Esophagus muscularis mucosa (tissue), 4 donors: ENCODE measurements at places on chromosomes 7 and 10. TPM values are rescaled to one million over a fixed set of nuclear protein-coding genes. Genes with fewer than 3 reads are reported as not detected.

FIS1 gene
- total RNA-seq: 310 TPM

CCDC136 gene
- 36.5 TPM for total RNA-seq

GRCh38 chr7:92834507-92835260, 1.7 kb downstream of the CDK6 start:
- no peak for DNase-seq
- peaks cover 41% of the 10 kb centered on the region for H3K4me1 ChIP-seq
- no peaks in the 10 kb centered on the region for H3K36me3 ChIP-seq
- H3K27me3 ChIP-seq: no peaks in the 10 kb centered on the region
- peak overlapping the region; percentile 88 for H3K27ac ChIP-seq

- H3K27ac ChIP-seq: peak overlapping the region; percentile 67
- DNase-seq: no peak
Measured at GRCh38 chr10:114540236-114540635, 117.8 kb downstream of the ABLIM1 start.

SSBP1 gene
- 122 TPM for total RNA-seq

A1CF gene
- total RNA-seq: not detected

DNA sequence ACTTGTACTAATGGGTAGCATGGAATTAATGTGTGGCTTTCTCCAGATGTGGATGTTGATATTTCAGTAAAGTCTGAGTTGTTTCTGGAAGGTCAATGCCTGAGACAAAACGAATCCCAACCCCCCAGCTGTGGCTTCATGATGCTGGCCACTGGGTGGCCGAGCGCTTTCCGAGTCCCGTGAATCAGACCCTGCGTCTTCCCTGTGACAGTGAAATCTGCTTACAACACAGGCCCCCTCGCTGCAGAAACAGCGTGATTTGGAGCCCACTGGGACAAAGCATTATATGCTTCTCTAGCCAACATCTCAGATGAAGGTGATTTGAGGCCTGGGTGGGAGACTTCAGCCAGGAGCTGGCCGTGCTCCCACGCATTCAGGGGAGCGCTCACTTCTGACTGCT, 124.7 kb downstream of the WDR37 start:
- peaks cover 21% of the 10 kb centered on the region for H3K27me3 ChIP-seq
- H3K4me3 ChIP-seq: no peak overlapping the region
- H3K4me1 ChIP-seq: no peaks in the 10 kb centered on the region

DNA sequence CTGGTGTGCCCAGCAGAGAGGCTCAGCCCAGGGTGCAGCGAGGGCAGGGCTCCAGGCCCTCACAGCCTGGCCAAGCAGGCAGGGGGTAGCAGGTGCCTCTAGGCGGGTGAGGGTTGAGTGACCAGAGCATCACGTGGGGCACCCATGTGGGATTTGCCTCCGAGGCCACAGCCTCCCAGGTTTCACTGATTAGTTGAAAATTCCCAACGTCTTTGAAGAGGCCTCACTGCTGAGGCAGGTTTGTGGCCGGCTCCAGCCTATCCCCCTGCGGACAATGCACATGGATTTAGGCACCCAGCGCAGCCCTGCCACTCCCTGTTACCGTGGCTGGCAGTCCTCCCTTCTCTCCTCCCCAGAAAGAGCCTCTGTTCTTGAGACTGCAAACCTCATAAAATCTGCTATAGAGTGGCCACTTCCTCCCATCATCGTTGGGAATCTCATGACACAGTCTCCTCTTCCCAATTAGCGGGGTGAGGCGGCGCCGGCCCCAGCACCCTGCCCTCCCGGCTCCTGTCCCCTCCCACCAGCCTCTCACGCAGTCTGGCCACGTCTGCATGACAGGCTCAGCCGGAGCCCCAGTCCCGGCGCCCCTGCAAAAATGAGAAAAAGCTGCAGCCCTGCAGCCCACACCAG, 10.8 kb downstream of the MYL10 start:
- no peaks in the 10 kb centered on the region for H3K36me3 ChIP-seq
- H3K27ac ChIP-seq: no peak overlapping the region
- H3K27me3 ChIP-seq: no peaks in the 10 kb centered on the region
- no peak for DNase-seq
- no peak overlapping the region for H3K4me3 ChIP-seq
- H3K4me1 ChIP-seq: no peaks in the 10 kb centered on the region

DNA sequence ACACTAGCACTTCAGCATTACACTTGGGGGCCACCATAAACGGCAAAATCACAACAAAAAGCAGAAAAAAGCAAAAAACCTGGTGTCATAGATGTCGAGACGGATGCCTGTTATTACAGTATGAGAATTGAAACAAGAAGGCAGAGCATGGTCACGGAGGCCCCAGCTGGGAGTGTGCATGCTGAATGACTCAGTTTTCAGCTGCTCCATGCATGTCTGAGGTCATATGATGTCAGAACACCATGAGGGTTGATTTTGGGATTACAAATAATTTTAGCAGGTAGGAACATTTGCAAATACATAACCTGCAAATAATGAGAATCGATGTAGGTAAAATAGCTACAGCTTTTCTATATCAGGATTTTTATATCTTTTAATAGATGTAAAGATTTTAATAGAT, 19.1 kb downstream of the ZMYND11 start:
- no peak for DNase-seq
- no peaks in the 10 kb centered on the region for H3K4me1 ChIP-seq
- no peak overlapping the region for H3K4me3 ChIP-seq
- no peaks in the 10 kb centered on the region for H3K27me3 ChIP-seq
- H3K27ac ChIP-seq: no peak overlapping the region
- H3K36me3 ChIP-seq: no peaks in the 10 kb centered on the region

- no peaks in the 10 kb centered on the region for H3K4me1 ChIP-seq
- no peaks in the 10 kb centered on the region for H3K36me3 ChIP-seq
- no peaks in the 10 kb centered on the region for H3K27me3 ChIP-seq
Measured at GRCh38 chr10:131787961-131788360, 112.8 kb upstream of the PPP2R2D start.

- H3K4me1 ChIP-seq: no peaks in the 10 kb centered on the region
- H3K27ac ChIP-seq: no peak overlapping the region
- no peak for DNase-seq
- H3K36me3 ChIP-seq: no peaks in the 10 kb centered on the region
Measured at GRCh38 chr10:58465629-58466028, 47.0 kb upstream of the BICC1 start.

GRCh38 chr7:126608339-126608776, 644.4 kb downstream of the GRM8 start:
- no peaks in the 10 kb centered on the region for H3K4me1 ChIP-seq
- H3K27me3 ChIP-seq: no peaks in the 10 kb centered on the region
- H3K4me3 ChIP-seq: no peak overlapping the region
- DNase-seq: no peak
- H3K27ac ChIP-seq: no peak overlapping the region
- H3K36me3 ChIP-seq: no peaks in the 10 kb centered on the region

CFAP69 gene
- 3.0 TPM for total RNA-seq

C10orf95 gene
- not detected for total RNA-seq

SKAP2 gene
- total RNA-seq: 47.1 TPM

GRCh38 chr7:80725181-80725611, 86.8 kb downstream of the CD36 start:
- peak overlapping the region; percentile 69 for H3K27ac ChIP-seq
- no peaks in the 10 kb centered on the region for H3K27me3 ChIP-seq
- no peaks in the 10 kb centered on the region for H3K36me3 ChIP-seq
- peaks cover 53% of the 10 kb centered on the region for H3K4me1 ChIP-seq

TSPAN12 gene
- 6.5 TPM for total RNA-seq

GRCh38 chr10:67667035-67667425, 29.0 kb downstream of the CTNNA3 start:
- peaks cover 40% of the 10 kb centered on the region for H3K4me1 ChIP-seq
- DNase-seq: no peak
- no peaks in the 10 kb centered on the region for H3K27me3 ChIP-seq
- no peak overlapping the region for H3K4me3 ChIP-seq
- no peaks in the 10 kb centered on the region for H3K36me3 ChIP-seq

DNA sequence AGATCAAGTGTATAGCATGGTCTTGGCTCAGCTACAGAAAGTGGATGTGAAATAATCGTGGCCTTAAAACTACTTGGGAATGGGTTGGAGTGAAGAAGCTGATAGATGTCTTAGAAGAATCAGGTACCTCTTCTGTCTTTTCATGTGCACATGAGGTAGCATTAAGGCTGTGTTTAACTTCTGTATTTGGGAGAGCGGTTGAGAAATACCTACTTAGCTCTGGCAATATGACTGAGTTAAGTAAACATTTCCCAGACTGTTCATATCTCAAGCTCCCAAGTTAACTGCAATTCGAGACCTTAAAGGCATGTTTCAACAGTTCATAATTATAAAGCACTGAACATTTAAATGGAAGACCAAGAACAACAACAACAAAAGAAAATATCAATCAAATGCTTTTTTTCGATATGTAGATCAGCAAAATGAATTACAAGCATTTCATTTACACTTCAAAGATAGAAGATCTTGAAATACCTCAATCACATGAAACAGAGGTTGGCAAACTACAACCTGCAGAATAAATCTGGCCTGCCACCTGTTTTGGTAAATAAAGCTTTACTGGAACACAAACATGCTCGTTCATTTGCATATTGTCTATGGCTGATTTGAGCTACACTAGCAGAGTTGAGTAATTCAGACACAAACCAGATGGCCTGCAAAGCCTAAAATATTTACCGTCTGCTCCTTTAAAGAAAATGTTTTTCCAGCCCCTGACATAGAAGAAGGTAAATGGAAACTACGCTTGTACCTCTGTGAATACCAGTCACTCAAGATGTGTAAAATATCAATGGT, 337.1 kb upstream of the GLI3 start:
- no peak for DNase-seq
- H3K4me1 ChIP-seq: peaks cover 53% of the 10 kb centered on the region
- H3K4me3 ChIP-seq: no peak overlapping the region

WDR11 gene
- 44.9 TPM for total RNA-seq

DNA sequence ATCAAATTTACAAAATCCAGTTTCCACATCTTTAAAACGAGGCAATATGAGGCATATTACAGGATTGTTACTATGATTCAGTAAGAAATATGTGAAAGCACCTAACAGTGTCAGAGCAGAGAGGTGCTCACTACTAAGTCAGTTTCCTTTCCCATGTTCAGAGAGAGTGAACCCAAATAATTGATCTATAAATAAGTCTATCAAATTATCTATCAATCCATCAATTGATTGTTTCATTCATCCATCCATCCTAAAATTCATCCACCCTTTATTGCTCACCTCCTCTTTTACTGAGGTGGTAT, 340.8 kb downstream of the SUGCT start:
- H3K4me3 ChIP-seq: no peak overlapping the region
- peaks cover 3% of the 10 kb centered on the region for H3K4me1 ChIP-seq
- no peaks in the 10 kb centered on the region for H3K27me3 ChIP-seq
- DNase-seq: no peak

INMT gene
- total RNA-seq: 113 TPM

DNA sequence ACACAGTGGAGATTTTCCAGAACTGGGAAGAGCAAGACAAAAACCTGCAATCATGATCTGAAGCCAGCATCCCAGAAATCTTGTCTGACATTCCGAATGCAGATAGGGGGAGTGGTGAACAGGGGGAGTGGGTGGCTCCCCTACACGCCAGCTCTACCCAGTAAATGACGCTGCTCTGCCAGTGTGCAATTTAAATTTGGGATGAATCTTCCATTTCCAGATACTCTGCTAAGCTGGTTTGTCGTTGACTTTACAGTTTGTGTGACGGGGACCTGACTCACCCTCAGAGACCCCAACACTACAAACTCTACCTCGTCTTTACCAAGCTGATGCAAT, 68.7 kb upstream of the CAMK2B start:
- H3K27ac ChIP-seq: no peak overlapping the region
- peaks cover 6% of the 10 kb centered on the region for H3K4me1 ChIP-seq
- H3K36me3 ChIP-seq: peaks cover 25% of the 10 kb centered on the region
- H3K27me3 ChIP-seq: no peaks in the 10 kb centered on the region

DNA sequence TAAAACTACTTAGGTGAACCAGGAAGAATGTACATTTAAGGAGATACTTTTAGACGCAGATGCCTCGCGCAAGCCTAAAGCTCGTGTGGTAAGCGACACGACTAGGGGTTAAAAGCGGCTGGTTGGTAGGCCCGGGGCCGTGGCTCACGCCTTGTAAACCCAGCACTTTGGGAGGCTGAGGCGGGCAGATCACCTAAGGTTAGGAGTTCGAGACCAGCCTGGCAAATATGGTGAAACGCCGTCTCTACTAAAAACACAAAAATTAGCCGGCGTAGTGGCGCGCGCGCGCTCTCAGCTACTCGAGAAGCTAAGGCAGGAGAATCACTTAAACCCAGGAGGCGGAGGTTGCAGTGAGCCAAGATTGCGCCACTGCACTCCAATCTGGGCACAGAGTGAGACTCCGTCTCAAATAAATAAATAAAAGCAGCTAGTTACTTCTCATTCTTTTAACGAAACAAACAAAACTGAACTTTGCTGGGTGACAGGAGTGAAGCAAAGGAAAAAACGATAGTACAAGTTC, 879 bp downstream of the NUDT5 start:
- H3K27me3 ChIP-seq: no peaks in the 10 kb centered on the region
- no peak for DNase-seq
- H3K36me3 ChIP-seq: no peaks in the 10 kb centered on the region
- peak overlapping the region; percentile 90 for H3K27ac ChIP-seq
